ENCODE measurements at places on chromosomes 6 and 20.
A peak's percentile ranks its signal among the peaks of the same experiment; 100 is the strongest.

DNA sequence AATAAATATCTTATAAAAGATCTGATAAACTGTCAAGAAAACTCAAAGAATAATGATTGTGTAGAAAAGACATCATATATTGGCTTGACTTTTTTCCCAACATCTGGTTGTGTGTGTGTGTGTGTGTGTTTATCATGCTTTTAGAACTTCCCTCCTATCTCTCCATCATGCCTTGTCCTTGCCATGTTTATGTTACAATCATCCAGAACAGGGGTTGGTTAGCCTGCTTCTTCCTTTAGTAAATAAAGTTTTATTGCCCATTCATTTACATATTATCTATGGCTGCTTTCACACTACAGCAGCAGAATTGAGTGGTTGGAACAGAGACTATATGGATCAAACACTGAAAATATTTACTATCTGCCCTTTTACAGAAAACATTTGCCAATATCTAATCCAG is 52.8 kb upstream of the RIPOR2 start:
- DNase-seq: no peak

DNA sequence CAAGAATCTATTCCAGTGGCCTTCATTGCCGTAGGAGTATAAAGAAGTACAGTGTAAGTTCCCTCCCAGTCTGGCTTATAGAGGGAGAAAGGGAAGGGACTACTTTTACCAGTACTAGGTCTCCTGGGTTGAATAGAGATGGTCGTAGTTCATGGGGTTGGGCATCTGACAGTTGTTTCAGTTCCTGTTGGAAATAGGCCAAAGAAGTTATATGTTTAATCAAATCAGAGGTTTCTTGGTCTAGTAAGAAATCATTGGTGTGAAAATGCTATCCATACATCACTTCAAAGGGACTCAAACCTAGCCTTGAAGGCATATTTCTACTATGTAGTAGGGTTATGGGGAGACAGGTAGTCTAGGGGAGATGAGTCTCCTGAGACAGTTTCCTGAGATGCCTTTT is 45.6 kb upstream of the MAN1A1 start:
- no peak for DNase-seq

DNA sequence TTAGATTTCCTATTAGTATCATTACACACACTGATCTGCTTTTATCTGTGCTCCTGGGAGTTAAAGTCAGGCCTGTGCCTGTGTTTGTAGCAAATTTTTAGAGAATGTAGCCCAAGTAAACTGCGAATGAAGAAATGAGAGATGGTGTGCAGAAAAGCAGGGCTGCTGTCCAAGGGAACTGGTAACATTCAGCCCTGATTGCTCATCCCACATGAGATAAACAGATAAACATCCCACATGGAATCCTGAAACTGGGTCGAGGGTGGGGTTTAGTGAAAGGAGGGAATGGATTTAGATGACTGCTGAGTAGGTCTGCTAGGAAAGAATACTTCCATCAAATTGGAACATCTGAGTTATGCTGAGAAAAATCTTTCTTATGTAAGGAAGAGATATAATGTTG is 69.1 kb downstream of the GRIK2 start:
- no peak for DNase-seq

GRCh38 chr20:47281376-47281775 is 75.1 kb downstream of the ZMYND8 start:
- DNase-seq: no peak

DNA sequence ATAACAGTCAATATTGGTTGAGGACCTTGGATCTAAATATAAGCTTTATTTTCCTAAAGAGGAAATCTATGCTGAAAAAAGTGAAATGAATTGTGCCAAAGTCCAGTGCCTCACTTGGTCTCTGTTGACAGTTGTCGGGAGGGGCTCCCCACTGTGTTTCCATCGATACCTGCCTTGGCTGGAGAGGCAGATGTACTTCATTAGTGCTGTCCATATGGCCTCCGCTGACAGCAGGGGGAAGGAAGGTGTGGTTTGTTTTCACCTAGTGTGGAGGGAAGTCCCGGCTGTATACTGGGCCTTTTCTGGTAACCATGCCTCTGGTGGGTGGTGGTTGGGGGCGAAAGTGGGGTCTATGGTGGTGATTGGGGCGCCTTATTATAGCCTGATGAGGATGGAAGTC is 42.7 kb downstream of the CD2AP start:
- DNase-seq: no peak

DNA sequence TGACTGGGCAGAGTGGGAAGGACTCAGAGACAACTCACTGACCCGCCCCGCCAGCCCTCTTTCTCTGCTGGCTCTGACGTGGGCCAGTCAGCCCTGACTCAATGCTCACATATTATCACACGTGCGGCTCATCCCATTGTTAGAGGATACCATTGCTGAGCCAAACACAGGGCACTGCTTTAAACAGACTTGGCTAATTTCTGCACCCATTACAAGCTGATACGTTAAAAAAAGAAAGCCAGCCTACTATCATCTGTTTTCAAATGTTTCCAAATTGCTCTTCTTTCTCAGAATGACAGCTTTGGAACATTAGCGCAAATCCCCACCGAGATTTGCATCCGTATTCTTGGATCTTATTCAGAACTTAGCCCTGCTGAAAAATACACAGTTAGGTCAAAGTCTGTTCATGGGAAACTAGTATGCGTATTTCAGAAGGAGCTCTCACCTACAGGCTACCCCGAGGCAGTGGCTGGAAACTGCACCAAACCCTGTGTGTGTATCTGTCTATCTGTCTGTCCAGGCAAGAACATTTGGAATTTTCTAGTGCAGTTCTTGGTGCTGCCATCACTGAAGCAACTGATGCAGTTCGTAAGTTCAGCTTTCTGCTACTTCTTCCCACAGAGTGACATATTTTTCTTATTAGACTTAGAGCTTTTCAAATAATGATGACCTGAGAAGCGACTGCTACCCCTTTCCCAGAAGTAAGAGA is 32.8 kb downstream of the RAMACL start:
- DNase-seq: no peak

DNA sequence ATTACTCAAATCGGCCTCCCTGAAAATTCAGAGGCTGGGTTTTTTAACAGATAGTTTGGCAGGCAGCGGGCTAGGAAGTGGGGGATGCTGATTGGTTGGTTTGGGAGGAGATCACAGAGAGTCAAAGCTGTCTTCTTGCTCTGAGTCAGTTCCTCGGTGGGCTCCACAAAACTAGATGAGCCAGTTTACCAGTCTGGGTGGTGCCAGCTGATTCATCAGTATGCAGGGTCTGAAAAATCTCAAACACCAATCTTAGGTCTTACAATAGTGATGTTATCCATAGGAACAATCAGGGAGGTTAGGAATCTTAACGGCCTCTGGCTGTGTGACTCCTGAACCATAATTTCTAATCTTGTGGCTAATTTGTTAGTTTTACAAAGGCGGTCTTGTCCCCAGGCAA is 190.7 kb downstream of the C6orf118 start:
- DNase-seq: no peak

DNA sequence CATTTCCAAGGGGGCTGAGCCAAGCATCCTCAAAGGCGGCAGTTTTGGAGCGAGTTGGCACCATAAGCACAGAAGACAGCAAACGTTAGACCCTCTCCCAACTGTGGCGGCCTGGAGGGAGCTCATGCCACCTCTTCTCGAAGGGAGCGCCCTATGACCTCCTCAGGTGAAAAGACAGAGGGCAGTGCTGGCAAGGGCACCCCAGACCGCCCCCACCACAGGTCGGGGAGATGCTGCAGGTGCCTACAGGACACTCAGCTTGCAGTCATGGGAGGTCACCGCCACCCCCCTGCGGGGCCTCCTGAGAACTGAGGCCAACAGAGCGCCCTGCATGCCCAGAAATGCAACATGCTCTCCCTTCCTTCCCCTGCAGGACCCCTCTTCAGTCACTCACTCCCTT is 45.1 kb upstream of the BHLHE23 start:
- DNase-seq: no peak

GRCh38 chr20:45358282-45359068 is 4.5 kb upstream of the SYS1 start:
- DNase-seq: peak; percentile 72

- DNase-seq: no peak
Measured at GRCh38 chr20:21303872-21304586, 898 bp downstream of the XRN2 start.

DNA sequence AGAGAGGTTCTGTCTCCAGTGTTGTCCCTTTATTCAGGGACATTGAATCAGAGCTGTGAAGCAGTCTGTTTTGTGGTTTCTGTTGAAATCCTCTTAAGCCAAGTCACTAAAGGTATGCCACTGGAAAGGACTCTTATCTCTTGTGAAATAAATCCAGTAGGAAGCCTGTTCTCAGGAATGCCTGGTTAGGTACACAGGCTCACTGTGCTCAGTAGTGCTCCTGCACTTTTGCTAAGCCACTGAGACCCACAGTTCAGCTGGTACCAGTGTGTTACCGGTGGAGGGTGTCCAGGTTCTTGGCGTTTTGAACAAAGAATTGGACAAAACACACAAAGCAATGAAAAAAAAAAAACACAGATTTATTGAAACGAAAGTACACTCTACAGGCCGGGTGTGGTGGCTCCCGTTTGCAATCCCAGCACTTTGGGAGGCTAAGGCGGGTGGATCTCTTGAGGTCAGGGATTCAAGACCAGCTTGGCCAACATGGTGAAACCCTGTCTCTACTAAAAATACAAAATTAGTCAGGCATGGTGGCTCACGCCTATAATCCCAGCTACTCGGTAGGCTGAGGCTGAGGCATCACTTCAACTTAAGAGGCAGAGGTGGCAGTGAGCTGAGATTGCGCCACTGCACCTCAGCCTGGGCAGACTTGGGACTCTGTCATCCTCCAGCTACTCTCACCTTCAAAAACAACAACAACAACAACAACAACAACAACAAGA is 186.1 kb downstream of the JARID2 start:
- no peak for DNase-seq

- DNase-seq: no peak
Measured at GRCh38 chr6:111794727-111795452, 78.4 kb downstream of the FYN start.

DNA sequence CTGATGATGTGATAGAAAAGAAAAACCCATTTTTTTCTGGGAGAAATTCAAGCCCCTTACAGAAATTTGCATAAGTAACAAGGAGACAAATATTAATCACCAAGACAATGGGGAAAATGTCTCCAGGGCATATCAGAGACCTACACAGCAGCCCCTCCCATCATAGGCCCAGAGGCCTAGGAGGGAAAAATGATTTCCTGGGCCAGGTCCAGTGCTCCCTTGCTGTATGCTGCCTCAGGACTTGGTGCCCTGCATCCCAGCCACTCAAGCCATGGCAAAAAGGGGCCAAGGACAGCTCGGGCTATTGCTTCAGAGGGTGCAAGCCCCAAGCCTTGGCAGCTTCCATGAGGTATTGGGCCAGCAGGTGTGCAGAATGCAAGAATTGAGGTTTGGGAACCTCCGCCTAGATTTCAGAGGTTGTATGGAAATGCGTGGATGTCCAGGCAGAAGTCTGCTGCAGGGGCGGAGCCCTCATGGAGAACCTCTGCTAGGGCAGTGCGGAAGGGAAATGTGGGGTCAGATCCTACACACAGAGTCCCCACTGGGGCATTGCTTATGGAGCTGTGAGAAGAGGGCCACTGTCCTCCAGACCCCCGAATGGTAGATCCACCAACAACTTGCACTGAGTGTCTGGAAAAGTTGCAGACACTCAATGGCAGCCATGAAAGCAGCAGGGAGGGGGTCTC is 7.6 kb upstream of the DBNDD2 start:
- DNase-seq: no peak

- DNase-seq: peak; percentile 57
Measured at GRCh38 chr20:6583134-6583738, 184.2 kb upstream of the BMP2 start.

- DNase-seq: no peak
Measured at GRCh38 chr6:25366903-25367545, 87.8 kb downstream of the CARMIL1 start.

GRCh38 chr6:168909288-168909687 is 344.4 kb downstream of the THBS2 start:
- no peak for DNase-seq

DNA sequence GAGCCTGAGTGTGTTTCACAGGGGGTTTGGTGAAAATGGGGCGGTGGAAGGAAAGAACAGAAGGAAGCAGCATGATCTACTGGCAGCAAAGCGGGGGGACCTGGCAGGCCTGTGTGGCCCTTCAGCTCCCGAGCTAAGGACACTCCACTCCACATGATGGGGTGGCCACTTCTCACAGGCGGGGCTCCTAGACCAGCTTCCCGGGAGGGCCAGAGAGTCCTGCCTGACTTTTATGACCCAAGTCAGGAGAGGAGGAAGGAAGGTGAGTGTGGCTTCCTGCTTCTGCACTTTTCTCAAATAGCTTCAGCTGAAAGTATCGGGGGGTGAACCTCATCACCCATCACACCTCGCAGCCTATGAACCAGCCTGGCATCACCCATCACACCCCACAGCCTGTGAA is 117.5 kb upstream of the AFDN start:
- DNase-seq: no peak

- no peak for DNase-seq
Measured at GRCh38 chr6:84758486-84758885, 5.9 kb downstream of the TBX18 start.

DNA sequence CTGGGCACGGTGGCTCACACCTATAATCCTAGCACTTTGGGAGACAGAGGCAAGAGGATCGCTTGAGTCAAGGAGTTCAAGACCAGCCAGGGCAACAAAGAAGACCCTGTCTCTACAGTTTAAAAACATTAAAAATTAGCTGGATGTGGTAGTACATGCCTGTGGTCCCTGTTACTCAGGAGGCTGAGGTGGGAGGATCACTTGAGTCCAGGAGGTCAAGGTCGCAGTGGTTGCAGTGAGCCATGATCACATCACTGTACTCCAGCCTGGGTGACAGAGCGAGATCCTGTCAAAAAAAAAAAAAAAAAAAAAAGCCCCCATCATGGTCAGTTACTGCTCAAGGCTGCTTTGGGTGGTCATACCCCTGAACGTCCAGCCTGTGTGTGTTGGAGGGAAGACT is 55.8 kb downstream of the ARHGAP40 start:
- no peak for DNase-seq

- DNase-seq: no peak
Measured at GRCh38 chr20:62588458-62589149, 53.7 kb upstream of the SLCO4A1 start.

DNA sequence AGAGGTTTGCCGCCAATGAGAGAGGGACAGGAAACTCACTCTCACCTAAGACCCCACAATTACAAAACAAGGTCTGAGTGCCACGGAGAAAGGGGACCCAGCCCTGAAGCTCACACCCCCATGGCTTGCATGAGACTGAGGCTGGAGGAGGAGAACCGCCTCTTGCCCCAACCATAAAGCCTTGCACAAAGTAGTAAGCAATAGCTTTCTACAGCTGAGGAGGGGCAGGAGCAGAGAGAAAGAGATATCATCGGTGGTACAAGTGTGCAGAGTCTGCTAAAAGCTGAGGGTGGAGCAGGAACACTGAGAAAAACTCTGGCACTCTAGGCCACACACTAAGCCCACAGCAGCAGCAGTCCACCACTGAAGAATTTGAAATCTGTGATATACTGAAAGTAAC is 37.7 kb downstream of the OSTM1 start:
- DNase-seq: no peak
